CD4-positive, alpha-beta T cell treated with Interleukin-1 beta for 1 hour (primary cell): ENCODE measurements at places on chromosomes 1 and 21.

DNA sequence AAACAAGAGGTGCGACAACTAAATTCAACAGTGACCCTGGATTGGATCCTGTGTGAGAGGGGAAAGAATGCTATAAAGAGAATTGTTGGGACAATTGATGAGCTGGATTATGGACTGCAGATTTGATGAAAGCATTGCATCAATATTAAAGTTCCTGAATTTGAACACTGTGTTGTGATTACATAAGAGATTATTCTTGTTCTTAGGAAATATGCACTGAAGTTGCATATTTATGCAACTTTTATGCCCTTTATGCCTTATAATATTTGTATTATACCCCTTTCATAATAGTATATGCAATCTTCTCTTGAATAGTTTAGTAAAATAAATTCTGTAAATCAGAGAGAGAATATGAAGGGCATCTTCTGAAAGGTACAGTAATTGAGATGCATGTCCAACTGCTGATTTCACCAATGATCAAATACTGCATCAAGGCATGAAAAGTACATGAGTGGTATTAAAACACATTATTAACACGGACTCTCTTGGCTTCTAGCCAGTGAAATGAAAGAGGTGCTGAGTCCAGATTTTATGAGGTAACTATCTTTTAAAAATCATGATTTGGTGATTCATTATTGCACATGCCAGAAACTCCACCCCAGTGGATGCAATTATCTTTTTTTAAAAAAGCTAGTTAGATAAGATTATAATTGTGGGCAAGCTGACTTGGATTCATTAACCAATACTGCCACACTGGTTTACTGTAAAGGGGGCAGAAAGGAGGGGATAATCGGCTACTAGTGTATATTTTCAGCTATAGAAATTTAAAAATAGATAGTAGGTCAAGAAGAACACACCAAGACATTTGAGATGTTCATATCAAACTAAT, 19.9 kb upstream of the LPAR3 start:
- DNase-seq = no peak

DNA sequence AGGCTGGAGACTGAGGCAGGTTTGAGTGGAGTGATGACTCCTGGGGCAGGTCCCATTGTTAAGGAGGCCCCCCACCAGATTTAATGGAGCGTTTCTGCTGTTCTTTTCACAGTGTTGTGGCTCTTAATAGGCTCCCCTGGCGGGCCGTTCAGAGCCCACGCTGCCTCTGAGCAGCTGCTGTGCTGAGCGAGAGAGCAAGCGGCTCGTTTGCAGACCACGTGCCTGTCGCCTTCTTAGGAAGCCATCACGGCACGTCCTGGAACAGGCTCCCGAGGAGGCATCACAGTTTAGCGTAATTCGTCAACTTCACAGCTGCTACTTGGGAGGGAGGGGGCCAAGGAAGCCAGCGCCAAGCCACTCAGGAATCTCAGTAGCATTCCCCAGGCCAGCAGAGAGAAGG, 70.5 kb upstream of the CTTNBP2NL start:
- DNase-seq = no peak

DNA sequence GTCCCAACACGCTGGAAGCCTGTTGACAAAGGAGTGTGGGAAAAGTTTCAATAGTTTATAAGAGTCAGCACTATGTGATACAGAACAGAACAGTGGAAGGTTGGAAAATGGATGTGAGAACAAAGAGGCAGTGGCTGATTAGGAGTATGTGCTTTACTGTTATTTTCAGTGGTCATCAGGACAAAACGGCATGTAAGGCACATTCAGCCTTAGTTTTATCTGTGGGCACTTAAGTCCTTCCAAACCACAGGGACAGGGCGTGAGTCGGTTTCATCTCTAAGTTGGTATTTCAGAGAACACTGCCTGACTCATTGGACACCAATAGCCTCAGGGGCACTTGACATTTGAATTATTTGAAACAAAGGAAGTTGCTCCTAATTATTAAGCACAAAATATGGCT, 306.9 kb downstream of the ASTN1 start:
- no peak for DNase-seq

- no peak for DNase-seq
Observed at GRCh38 chr1:223811634-223812101, 34.1 kb downstream of the TP53BP2 start.

- no peak for DNase-seq
Observed at GRCh38 chr21:41098481-41099042, 69.4 kb upstream of the BACE2 start.

DNA sequence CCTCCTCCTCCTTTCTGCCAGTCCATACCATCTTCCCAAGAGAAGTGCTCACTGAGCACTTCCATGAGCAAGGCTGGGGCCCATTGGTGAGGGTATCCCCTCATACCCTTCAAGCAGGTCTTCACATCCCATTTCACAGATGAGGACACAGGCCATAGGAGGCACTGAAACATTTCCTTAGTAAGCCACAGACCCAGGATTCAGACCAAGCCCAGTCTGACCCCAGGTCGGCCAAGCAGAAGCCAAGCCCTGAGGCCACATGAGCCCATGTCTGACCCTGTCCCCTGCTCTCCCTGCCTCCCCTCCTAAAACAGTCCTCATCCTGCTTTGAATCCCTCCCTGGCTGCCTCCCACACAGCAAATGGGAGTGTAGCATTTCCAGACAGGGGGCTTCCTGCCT, 146.2 kb downstream of the ZSCAN20 start:
- no peak for DNase-seq

DNA sequence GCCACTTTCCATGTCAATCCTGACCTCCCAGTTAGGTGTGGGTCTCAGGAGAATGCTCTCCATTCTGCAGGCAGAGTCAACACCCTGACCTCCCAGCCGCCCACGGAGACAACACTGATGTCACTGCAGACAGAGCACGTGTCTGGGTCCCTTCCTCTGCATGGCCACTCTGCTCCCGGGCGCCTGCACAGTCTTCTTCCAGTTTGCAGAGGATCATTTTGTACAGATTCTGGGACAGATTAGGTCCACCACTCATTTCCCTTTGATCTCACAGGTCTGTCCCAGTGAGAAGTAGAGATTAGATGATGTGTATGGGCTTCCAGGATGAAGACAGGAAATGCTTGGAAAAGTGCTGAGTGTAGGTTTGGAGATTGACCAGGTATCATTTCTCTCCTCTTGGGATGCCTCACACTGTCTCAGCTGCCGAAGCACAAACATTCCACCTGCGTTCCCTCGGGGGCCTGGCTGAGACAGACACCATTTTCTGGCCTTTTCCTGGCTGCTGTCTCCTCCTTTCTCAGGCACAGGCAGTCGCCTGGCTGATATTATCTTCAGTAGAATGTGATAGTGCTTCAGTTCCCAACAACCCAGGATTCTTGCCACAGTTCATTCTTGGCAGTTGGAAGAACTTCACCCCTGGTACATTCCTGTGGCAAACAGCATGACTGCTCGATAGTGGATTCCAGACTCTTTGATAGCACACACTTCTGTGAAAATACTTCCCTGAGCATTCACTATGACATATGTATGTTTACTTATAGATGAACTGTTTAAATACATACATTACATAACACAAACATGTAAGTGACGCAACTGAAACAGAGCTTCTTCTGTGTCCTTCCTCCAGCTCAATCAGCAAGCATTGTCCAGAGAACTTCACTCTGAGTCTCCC, 7.9 kb downstream of the MYBPHL start:
- DNase-seq = no peak

DNA sequence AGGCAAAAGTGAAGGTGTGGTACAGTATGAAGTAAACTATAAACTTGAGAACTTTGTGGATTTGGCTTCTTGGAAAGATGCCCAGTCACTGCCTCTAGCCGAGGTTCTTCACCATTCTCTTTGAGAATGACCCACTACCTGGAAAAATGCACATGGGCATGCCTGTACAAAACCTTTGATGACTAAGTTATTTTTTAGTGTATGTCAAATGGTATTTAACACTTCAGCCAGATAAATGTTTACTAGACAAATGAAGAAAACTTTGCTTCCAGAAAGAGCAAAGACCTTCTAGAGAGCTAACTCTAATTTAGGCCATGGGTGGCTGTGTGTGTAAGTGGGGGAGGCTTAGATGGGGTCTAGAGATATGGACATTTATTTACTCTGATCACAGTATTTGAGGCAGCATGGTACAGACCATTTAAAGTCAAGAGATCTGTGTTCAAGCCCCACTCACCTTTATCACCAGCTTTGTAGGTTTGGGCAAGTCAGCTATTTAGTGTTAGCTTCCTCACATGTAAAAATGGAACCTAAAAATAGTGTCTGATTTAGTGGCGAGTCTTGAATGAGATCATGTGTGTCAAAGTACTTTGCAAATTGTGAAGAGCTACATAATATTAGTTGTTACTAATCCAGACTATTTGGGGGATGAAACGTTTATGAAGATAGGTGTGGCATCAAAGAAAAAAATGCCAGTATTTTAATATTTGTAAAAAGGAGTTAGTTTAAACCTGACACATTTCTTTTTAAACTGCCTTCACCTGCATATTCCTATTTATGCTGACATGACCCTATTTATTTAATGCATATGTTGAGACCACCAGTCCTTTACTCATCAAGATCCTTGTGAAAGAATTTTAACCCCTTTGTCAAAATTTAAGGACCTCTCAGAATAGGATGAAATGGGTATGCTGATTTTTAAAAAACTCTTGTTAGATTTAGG, 20.2 kb downstream of the NFYC start:
- no peak for DNase-seq

DNA sequence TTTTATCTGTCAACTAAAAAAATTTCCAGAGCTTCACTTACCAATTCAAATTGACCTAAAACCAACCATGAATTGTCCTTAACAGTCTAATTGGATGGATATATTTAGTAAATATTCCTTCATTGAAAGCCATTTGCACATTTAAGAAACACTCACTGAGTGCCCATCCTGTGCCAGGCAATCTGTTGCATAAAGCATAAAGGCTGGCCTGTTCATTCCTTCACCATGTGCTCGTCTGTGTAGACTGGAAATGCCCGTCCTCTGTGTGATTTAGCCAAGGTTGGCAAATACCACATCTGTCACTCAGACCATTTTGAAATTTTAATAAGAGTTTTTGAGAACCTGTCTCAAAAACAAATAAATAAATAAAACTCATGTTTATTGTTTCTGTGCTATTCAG, 57.1 kb downstream of the ZNF684 start:
- DNase-seq = no peak

- DNase-seq = no peak
Observed at GRCh38 chr1:203592156-203592555, 34.5 kb upstream of the ATP2B4 start.

DNA sequence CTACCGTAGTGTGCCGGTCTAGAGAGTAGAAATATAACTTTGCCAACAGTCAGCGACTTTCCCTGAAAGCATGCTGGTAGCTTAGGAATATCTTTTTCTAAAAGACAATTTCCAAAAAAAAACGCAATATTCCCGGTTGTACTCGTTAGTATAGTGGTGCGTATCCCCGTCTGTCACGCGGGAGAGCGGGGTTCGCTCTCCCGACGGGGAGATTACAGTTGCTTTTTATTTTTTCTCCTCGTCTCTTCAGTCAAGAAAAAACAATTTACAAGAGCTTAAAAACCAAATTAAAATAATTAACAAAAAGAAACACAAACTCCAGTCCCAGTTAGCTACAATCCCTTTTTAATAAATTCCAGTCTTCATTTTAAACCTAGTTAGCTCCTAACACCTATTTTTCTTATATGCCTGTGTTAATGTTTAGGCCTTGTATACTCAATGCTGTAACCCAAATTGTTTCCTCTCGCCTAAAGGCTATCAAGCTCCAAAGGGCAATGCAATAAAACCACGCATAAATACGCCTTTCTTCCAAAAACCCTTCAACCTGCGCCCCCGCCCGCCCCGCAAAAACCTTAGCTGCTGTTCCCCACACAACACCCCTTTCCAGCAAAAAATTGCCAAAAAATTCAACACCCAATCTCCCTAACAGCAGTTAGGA, 7.8 kb downstream of the HSPA6 start:
- no peak for DNase-seq

GRCh38 chr1:225875044-225875815, 7.0 kb downstream of the TMEM63A start:
- DNase-seq = no peak

DNA sequence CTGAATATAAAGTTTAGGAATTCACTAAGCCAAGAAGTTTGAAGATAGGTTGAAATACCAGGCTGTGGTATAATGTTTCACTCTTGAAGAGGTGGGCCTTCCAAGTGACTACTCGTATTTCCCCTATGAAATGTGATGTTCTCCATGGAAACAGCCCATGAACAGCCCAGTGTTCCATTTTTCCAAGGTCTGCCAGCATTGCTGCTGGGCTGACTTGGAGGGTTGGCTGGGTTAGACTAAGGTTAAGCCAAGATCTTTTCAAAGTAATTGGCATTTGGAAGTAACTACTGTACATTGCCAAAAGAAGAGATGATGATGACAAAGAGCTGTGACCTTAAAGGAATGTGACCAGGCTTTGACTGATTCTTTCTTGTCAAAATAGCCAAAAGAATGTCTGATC, 73.8 kb downstream of the RPE65 start:
- DNase-seq = no peak

- no peak for DNase-seq
Observed at GRCh38 chr1:41110286-41110685, 88.8 kb upstream of the SLFNL1 start.

DNA sequence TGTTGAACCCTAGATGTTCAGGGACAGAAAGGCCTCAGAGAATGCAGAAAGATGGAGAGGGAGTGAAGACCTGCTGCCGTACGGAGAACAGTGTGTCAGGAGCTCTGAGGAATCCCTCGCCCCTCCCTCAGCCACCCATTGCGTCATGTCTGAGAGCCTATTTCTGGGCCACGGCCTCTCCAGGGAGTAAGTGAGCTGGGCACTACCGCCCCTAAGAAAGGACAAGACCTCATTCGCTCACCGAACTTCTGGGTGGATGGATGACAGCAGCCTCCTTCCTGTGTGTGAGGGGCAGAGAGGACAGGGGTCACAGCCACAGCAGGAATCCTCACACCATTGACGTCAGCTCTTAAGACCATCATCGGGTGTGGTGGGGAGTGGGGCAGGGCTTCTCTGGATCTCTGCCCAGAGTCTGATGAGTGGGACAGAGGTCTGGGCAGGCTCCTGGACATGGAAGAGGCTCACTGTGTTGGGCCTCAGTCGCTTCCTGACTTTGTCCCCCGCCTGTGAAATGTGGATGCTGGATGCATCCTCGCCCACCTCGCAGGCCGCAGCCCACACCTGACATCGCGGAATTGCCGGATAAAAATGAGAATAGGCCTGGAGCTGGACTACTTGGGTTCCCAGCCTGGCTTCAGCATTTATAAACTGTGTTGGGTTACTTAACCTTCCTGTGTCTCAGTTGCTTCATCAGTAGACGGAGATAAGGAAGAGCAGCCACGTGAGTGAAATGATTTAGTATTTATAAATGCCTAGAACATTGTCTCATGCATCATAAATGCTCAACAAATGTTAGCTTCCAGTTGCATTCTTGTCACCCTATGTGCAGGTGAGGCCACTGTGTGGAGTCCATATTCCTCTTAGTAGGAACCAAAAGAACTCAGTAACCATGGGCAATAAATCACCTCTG, 238.6 kb downstream of the TRABD2B start:
- no peak for DNase-seq

GRCh38 chr1:112708002-112708448, 1.1 kb upstream of the RHOC start:
- DNase-seq = no peak

- DNase-seq = no peak
Observed at GRCh38 chr1:164640686-164641352, 81.8 kb downstream of the PBX1 start.
